ENCODE measurements at places on chromosomes 12 and 14.
A peak's percentile ranks its signal among the peaks of the same experiment; 100 is the strongest.

DNA sequence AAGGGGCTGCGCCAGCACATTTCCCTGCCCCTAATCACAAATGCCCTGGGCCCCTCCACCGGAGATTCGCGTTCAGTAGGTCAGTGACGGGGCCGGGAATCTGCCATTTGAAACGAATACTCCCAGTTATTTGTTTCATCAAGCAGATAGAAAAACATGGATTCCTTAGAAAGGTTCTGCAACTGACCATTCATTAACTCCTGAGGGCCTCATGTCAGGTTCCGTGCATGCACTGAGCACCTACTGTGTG is 25.6 kb upstream of the UBC start:
- no peak for DNase-seq

GRCh38 chr14:24690492-24690891 is 56.5 kb upstream of the GZMB start:
- no peak for DNase-seq

GRCh38 chr14:106235356-106236159 is 709.2 kb downstream of the TMEM121 start:
- no peak for DNase-seq

- DNase-seq, result no peak
These were observed 41.5 kb downstream of the IFT81 start for GRCh38 chr12:110165540-110166159.

GRCh38 chr14:77375973-77376770 is 722 bp downstream of the TMED8 start:
- no peak for DNase-seq

GRCh38 chr12:120078868-120079267 is 37.7 kb downstream of the RAB35 start:
- DNase-seq, result no peak

DNA sequence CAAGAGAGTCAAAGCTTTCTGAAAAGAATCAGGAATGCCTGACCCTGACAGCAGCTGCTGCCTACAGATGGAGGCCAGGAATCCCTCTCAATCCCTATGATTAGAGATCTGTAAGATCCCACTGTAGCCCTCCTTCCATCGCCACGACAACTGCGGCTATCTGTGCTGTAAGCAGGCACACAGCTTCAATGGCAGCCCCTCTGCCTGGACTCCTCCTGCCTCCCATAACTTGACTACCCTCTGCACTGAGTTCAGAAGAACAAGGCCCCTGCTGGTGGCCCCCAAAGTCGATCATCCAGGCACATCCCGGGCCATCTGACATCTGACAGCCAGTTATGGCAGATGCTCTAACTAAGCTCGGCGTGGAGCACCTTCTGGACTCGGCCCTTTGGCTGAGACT is 2.9 kb downstream of the CLMN start:
- no peak for DNase-seq

DNA sequence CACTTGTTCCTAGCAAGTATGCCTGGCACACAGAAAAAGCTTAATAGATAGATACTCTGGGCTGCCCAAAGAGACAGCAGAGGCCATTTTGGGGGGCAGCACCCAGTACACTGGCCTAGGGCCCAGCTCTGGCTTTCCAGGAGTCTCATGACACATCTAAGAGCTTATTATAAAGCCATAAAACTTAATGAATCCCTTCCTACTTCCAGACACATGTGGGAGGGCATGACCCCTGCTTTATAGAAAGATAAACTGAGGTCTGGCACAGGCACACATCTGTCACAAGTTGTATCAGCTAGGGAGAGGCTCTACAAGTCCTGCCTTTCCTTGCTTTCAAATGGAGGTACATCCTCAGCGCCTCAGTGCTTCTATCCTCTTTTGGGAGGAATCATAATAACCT is 27.1 kb downstream of the FMNL3 start:
- no peak for DNase-seq

- DNase-seq, result no peak
These were observed 29.0 kb upstream of the LUM start for GRCh38 chr12:91140026-91140931.

- no peak for DNase-seq
These were observed 6.4 kb upstream of the LACRT start for GRCh38 chr12:54641089-54641488.

DNA sequence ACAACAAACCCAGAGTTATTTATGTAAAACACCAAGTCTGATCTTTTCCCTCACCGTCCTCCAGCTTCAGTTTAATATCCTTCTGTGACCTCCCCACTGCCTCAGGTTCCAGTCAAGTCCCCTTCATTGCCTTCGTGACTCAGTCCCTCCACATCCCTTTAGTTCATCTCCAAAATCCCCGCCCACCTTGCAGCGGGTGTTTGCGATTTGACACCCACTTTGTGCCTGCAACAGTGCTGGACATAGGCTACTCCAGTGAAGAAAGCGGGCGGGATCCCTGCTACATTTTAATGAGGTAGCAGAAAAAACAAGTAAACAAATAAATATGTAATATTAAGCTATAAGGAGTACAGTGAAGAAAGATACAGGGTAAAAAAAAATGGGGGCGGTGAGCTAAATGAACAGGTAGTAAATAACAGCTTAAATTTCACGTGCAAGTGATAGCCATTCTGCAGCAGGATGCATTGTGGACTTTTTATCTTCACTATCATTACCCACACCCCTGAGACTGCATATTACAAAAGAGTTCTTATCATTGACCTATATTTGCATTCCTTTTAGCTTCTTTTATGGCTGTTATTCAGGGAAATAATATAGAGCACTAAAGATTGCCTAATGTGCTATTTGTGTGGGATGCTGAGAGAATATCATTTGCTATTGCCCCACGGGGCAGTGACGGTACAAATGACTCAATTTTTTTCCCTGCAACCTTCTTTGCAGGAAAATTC is 222.8 kb upstream of the NUDT4 start:
- no peak for DNase-seq

DNA sequence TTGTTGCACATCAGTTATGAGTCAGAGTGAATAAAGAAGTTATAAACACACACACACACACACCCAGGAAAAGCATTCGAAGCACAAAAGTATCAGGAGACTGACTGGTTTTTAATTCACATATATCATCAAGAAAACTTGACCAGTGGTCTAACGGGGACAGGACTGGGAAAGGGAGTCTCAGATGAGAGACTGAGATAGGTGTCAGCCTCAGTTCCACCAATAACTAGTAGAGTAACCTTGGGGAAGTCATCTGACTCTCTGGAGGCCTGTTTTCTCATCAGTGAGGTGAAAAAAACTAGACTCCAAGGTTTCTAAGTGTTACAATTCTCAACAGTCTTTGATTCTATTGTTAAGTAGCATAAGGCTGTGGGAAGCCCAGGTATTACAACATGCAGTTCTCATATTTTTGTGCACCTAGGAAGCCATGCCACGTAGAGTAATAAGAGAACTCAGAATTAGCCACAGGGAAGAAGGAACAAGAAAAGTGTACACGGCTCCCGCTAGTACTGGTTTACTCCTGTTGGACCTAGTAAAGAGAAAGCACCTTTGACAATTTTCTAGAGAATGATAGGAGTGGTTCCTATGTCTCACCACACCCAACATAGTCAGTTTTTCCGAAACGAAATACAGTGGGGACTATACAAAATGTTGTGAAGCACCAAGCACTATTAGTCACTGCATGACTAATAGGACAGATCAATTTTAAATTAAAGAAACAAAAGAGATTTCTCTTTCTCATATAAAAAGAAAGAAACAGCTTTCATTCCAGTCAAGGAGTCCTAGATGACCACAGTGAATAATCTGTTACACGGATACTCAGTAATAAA is 5.0 kb downstream of the PPTC7 start:
- no peak for DNase-seq

DNA sequence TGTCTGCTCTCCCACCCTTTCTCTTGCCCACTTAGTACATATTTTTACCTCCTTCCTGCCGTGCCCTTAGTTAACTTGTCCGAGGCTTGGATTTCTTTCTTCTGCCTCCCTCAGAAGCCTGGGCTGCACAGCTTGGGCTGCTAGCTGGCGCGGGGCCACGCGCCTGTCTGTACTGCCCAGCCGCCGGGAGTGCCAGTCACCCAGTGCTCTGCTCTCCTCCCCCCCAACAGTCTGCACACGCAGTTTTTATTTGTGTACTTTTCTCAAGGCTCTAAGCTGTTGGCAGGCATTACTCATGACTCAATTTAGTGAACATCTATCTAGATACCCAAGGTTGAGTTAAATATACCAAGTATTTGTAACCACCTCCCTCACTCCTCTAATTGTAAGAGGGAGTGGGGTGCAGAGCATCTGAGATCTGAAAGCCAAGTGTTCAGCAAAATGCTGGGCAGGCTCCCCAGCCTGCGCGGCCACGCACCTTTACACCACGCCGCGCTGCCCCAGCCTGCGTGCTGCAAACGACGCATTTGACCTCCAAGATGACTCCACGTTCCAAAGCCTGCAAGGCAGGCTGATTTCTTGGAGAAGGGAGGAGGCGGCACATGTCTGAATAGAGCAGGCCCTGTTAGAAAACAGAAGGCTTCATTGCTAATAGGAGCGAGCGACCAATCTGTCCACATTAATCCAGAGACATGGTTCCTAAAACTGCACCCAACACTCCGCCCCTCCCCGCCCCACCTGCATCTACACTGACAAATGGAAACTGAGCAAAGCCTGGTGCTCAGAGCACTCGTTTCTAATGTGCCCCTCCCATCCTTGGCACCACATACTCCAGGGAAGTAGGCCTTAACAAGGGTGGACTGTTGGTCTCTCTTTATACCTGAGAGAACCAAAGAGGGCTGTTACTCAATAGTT is 18.2 kb upstream of the CACNA2D4 start:
- DNase-seq, result peak; percentile 55

GRCh38 chr12:102956738-102957327 is 641 bp upstream of the ASCL1 start:
- no peak for DNase-seq

DNA sequence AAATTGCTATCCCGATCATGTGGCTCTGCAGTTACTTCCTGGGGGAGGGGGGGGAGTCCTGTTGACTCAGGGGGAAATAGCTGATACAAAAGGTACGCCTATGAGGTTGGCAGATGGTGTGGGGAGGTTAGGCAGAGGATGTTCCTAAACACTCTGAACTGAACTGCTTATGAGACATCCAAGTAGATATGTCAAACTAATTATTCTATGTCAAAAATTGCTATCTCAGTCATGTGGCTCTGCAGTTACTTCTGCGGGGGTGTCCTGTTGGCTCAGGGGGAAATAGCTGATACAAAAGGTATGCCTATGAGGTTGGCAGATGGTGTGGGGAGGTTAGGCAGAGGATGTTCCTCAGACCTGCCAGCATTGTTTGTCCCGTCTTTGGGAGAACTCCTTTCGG is 5.1 kb upstream of the VCPKMT start:
- no peak for DNase-seq

DNA sequence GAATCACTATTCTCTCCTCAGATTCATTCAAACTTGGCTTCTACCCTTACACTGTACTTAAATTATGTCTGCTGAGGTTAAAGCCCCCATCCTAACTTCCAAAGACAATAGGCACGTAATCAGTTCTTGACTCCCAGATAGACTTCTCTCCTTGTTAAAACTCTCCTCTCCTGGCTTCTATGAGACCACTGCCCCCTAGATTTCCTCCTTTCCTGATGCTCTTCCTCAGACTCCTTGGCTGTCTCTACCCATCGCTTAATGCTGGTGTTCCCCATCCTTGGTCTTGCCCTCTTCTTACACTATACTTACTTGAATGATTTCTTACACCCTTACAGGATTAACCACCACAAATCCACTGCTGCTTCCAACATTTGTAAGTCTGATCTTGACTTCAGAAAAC is 32.8 kb downstream of the TC2N start:
- DNase-seq, result no peak

GRCh38 chr14:79443602-79444001 is 767.7 kb downstream of the DIO2 start:
- no peak for DNase-seq

GRCh38 chr12:76922866-76923265 is 44.0 kb upstream of the CSRP2 start:
- no peak for DNase-seq

- DNase-seq, result no peak
These were observed 15.3 kb upstream of the HVCN1 start for GRCh38 chr12:110704231-110704630.

- no peak for DNase-seq
These were observed 305.9 kb upstream of the AMIGO2 start for GRCh38 chr12:47385653-47386052.

GRCh38 chr12:10155966-10156365 is 16.0 kb downstream of the OLR1 start:
- DNase-seq, result no peak

GRCh38 chr12:64392221-64392620 is 1.7 kb upstream of the C12orf56 start:
- no peak for DNase-seq

- DNase-seq, result no peak
These were observed 478.1 kb downstream of the VRK1 start for GRCh38 chr14:97275276-97275675.

DNA sequence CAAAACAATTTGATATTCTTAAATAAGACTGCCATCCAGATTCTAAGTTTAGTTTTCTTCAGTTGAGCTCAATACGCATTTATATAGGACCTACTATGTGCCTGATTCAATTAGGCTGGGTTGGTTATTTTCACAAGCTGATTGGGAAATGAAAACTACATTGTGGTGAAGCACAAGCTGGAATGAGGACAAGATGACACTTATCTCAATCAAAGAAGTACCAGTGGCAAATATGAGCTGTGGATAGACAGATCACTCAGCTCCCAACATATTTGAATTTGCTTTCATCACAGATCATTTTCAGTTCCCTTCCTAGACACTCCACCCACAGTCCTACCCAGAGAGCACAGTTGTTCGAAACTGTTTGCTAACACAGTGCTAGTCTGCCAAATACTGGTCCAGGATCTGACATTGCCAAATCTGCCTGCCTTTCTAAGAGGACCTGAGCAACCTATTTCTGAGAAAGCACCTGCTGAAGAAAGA is 74.7 kb downstream of the LLPH start:
- DNase-seq, result no peak

- DNase-seq, result no peak
These were observed 43.1 kb upstream of the DICER1 start for GRCh38 chr14:95200404-95200803.

DNA sequence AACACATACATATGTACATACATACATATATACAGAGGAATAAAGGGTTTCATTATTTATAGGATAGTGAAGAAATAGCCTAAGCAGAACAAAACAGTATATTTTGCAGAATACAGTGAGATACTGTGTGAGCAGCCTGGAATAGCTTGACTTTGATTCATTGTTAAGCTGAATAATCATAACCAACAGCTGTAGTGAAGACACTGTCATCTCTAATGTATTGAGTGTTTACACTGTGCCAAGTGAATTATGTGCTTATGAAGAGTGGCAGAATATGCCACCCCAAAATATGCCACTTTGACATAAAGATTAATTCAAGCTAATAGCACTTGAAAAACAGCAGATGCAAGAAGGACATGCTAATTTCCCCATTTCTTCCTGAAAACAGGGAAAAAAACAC is 48.2 kb upstream of the LRFN5 start:
- no peak for DNase-seq

- DNase-seq, result no peak
These were observed 187.1 kb downstream of the KITLG start for GRCh38 chr12:88393017-88393767.

- DNase-seq, result peak; percentile 18
These were observed 23.4 kb upstream of the SLC35F4 start for GRCh38 chr14:57889245-57889644.

GRCh38 chr12:55653031-55653430 is 16.3 kb downstream of the OR10P1 start:
- no peak for DNase-seq

GRCh38 chr12:56775638-56776037 is 12.5 kb downstream of the HSD17B6 start:
- no peak for DNase-seq
